ENCODE measurements at places on chromosomes 6 and 20.

GRCh38 chr6:166389119-166389518 is 6.4 kb upstream of the MPC1 start:
- no peak for DNase-seq

DNA sequence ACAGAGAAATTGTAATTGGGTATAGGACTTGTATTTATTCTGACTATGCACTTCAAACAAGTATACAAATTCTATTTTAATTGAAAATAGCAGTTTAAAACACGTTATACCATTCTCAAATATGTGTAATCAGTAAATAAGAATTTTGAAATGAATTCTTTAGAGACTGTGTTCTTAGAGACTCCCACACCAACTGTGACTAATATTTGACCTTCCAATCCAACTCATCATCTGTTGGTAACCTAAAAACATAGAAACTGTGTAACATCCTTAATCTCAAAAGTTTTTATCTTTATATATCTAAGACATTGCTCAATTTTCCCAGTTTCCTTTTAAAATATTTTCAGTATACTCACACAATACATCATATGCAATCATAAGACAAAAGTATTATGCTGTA is 83.9 kb downstream of the KHDRBS2 start:
- DNase-seq = no peak

DNA sequence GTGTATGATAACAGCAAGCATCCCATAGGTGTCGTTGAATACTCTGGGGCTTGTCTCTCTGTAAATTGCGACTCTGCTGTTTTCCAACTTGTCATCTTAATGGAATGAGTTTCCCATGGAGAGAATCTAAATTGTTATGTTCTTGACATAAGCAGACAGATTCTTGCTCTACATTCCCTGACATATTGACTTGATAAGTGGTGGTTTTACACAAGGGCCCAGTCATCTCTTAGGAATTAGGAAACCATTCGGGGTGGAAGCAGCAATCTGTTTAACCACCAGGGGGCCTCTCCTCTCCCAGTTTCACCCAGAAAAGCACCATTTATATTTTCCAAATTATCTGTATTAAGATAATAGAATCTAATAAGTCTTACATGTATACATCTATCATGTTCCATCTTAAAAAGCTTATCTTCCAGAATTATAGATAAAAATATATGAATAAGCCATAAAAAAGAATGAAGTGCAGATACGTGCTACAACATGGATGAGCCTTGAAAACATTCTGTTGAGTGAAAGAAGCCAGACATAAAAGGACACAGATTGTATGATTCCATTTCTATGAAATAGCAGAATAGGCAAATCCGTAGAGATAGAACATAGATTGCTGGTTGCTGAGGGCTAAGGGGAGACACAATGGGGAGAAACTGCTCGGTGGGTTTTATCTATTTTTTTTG is 23.1 kb upstream of the MROH8 start:
- DNase-seq = no peak

- no peak for DNase-seq
Observed at GRCh38 chr6:138944412-138944811, 43.6 kb downstream of the REPS1 start.

DNA sequence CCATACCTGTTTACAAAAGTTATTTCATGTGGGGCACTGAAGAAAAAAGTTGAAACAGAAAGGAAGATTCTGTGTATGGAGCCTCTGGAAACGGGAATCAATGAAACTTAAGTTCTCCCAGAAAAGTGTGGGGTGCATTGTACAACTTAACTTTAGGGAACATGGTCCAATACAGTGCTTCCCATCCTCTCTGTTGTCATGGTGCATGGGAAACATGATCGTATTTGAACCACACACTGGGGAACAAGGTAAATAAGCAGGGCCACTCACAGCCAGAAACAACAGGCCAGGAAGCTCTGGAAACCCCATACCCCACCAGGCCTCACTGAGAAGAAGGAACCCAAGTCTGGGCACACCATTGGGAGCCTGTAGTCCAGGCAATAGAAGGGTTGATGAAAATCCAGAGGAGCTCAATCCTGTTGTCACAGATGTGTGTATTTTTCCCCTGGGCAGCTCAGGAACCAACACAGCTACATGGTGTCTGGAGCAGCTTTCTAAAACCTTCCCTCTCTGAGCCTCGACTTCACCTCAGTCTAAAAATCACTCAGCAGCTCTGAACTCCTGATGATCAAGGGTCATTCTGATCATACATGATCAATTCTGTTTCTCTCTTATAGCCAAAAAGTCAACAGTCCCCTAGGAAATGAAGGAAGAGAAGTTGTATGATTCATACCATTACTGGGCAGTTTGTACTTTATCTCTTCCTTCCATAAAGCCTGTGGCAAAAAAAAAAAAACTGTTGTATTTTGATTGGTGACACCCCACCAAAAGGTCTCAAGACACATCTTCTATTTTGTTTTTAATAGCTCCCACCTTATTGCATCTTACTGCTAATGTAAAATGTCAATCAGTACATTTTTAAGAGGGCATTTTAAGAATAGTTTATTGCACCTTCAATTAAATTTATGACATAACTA is 198.5 kb upstream of the TAB2 start:
- DNase-seq = no peak

DNA sequence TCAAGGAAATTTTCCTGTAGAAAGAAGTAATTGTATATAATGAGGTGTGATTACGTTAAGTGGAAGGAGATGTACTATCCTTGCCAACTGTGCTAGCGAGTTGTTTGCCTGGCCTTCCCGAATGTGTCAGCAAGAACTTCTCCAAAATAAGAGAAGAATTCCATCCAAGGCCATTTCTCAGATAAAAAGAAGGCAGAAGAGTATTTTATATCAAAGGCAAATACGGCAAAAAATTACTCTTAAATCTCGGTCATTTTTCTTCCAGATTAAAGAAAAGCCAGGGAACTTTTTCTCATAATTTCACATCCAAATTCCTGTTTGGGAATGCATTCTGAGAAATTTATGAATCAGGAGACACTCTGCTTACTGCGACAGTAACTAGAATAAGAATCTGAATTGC is 290.6 kb downstream of the CBLN4 start:
- no peak for DNase-seq

- no peak for DNase-seq
Observed at GRCh38 chr20:45432294-45432693, 16.4 kb downstream of the PIGT start.

DNA sequence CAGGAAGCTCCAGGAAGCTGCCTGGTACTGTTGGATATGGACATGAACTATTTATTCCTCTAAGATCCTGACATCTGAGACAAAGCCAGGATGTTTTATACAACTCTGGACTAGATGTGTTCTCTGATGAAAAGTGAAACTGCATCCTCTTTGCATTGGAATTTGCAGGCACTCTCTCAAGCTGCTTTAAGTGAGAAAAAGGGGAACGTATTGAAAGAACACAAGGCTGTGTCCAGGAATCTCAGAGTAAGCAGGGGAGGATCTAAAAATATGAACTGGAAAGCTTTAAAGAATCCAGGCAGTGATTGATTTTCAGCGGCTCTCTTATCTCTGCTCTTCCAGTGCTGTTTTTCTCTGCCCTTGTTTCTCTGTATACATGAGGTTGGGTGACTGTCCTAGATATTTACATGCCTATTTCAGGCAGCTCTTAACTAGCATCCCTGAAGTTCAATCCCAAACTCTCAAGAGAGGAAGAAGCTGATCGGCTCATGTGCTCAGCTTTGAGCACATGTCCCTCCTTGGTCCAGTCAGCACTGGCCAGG is 193.8 kb downstream of the PLCB4 start:
- DNase-seq = no peak

DNA sequence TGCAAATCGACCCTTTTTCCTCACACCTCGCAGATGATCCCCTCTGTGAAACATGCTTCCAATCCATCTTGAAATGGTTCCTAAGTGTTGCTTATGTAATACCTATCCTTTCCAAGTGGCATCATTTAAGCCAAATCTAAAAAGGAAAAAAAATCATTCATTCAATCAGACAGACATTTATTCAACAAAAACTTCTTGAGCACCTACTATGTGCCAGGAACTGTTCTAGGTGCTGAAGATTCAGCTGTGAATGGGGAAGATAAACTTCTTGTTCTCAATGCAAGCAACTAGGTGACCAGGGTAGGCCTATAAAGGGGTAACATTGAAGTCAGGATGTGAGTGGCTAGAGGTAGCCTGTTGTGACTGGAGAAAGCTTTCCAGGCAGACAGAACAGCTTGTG is 66.2 kb downstream of the SCML4 start:
- DNase-seq = no peak

GRCh38 chr6:106279179-106279578 is 46.4 kb downstream of the ATG5 start:
- no peak for DNase-seq

GRCh38 chr6:18166312-18167036 is 11.3 kb downstream of the KDM1B start:
- DNase-seq = no peak

GRCh38 chr6:64293298-64293697 is 657.7 kb downstream of the PHF3 start:
- DNase-seq = no peak

DNA sequence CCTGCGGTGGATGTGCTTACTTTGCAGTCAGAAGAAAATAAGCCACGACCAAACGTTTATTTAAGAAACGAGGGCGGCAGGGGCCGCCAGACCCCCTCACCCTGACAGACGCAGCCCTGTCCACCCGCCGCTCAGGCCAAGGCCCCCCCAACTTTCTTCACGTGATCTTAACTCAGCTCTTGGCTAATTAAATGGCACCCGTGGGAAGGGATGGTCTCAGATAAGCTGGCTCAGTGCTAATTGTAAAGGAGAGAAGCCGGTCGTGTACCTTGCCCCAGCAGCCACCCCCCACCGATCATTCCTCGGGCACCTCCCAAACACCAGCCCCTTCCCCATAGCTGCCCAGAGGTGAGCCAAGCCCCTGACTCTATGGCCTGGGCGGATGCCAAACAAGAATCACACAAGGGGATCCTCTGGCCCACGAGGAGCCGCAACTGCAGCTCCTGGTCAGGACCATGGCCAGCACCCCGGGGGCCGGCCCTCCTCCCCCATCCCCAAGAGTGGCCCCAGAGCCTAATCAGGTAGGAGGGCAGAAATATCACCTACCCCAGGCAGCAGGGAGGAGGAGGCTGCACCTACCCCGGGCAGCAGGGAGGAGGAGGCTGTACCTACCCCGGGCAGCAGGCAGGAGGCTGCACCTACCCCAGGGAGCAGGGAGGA is 11.2 kb downstream of the KCNQ2 start:
- no peak for DNase-seq

GRCh38 chr20:57405236-57406016 is 14.2 kb downstream of the RBM38 start:
- no peak for DNase-seq

DNA sequence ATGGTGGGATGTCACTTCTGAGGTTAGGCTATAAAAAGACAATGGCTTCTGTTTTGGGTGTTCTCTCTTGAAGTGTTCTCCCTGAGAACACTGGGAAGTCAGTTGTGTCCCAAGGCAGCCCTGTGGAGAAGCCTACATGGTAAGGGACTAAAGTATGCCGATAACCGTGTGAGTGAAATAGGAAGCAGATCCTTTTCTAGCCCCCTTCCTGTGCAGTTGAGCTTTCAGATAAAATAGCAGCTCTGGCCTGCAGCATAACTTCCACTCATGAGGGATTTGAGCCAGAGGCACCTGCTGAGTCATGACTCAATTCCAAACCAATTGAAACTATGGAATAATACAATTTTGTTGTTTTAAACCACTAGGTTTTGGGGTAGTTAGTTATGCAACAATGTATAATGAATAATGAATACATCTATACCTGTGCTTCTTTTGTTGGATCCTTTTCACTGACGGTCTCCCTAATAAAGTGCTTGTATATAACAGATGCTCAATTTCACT is 241.6 kb downstream of the TFAP2B start:
- no peak for DNase-seq

DNA sequence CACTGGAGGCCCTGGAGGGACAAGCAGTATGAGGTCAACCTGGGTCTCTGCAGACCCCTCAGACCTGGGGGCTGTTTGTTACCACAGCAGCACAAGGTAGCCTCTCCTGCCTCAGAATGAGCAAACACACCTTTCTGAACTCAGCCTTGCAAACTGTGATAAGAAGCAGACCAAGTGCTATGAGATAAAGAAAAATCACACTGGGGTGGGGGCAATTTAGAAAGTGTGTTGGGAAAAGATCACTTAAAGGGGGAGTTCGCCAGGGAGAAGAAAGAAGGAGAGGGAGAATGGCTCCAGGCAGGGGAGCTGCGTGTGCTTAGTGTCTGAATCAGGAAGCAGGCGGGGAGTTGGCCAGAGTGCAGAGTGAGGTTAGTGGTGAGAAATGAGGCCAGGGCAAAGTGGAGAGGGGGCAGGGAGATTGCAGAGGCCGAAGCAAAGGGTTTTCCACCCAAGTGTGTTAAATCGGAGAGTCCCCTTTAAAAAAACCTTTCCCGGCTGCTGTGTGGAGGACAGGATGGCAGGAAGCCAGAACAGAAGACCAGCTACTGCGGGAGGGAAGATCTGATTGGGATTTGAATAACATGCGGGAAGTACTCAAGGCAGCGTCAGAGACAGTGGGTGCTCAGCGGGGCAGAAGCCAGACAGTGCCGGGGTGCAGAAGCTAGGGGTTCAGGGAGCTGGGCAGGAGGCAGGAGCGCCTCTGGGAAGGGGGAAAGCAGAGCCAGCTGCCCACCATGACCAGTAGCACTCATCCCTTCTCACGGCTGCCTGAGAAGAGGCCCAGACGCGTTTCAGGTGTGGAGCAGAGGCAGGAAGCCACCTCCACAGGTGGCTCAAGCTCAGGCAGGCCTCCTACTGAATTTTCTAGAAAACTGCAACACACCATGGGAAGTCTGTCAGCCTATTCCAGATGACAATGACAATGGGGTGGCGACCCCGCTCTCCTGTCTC is 9.0 kb downstream of the ADA start:
- no peak for DNase-seq

DNA sequence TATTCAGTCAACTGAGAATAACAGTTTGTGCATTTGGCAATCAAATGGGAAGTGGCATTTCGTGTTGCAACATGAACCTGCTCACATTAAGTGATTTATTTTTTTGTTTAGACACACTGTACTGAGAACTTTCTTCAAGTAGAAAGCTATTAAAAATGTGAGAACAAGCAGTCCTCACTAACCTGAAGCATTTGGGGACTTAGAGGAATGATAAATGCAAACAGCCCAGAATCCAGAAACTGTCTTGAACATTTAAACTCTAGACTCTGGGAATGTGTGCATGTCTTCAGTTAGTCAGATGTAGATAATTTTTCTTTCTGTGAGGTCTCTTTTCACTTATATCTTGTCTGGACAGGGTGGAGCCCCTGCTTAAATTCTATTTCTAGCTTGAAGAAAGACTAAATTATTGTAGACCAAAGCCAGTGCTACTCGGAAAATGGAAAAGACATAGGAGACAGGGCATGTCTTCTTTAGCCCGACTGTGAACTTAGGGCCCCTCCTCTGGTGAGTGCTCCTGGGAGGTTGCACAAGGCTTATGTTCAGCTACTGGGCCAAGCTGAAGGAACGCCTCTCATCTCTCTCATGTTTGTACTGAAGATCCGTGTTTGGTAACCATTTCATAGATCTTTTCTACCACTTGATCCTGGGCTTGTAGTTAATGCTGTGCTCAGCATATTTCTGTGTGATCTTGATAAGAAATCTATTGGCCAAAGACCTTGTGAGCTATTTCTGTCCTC is 70.1 kb downstream of the SLX4IP start:
- no peak for DNase-seq

Measured in cerebellar nuclear complex (tissue), 1 donor.